Activated CD4-positive, alpha-beta T cell treated with anti-CD3 and anti-CD28 coated beads, Interleukin-2, amount 50 U/mL, for 4 hours (primary cell): ENCODE measurements at places on chromosomes 6 and 20.

DNA sequence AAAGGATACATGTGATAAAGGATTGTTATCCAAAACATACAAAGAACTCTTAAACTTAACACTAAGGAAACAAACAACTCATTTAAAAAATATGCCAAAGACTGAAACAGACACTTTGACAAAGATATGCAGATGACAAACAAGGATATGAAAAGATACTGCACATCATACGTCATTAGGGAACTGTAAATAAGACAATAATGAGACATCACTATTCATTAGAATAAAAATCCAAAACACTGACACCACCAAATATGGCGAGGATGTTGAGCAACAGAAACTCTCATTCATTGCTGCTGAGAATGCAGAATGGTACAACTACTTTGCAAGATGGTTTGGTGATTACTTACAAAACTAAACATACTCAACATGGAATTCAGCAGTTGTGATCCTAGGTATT lies 156.5 kb upstream of the FOXA2 start:
- no peak for DNase-seq

- no peak for DNase-seq
Observed at GRCh38 chr6:66230591-66230990, 523.6 kb upstream of the EYS start.

- DNase-seq, result no peak
Observed at GRCh38 chr20:40431611-40432010, 257.4 kb downstream of the MAFB start.

DNA sequence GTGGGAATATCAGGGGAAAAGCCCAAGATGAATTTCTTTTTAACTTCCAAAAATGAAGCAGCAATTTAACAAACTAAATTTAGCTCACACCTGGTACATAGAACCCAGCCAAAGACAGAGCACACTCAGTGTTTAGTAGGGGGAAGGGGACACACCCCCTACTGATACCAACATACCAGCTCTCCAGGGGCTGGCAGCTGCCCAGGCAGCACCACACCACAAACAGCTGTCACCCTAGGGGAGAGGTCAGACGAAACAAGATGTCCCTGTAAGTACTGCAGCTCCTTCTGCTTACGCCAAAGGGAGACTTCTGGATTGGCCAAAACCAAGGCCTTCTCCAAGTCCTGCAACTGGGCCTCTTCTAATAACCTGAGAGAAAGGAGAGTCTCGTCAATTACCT lies 26.0 kb downstream of the MDN1 start:
- DNase-seq, result no peak

- no peak for DNase-seq
Observed at GRCh38 chr6:151374036-151374683, 17.2 kb downstream of the ZBTB2 start.

DNA sequence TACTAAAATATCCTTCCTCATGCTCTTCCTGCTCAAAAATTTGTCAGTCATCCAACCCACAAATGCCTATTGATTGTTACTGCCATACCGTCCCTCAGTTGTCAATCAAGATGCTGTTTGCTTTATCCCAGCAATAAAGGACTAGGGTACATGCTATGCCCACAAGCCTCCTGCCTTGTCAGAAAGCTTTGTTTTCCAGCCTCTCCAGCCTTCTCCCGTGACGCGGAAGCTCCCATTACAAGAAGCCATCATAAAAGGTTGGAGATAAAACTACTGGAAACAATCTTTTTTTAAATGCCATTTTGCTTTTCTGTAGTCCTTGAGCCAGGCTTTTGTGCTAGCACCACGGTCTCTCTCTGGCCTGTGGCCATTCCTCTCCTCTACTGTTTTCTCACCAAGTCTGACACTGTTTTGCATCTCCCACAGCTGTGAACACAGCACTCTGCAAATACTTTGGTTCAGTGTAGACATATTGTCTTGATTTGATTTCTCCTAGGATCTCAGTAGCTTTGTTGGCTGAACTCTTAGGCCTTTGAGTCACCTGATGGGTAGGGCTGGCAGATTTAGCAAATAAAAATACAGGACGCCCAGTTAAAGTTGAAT lies 495.7 kb upstream of the JARID2 start:
- DNase-seq, result no peak

GRCh38 chr20:51347831-51348230 lies 194.7 kb downstream of the NFATC2 start:
- DNase-seq, result no peak

DNA sequence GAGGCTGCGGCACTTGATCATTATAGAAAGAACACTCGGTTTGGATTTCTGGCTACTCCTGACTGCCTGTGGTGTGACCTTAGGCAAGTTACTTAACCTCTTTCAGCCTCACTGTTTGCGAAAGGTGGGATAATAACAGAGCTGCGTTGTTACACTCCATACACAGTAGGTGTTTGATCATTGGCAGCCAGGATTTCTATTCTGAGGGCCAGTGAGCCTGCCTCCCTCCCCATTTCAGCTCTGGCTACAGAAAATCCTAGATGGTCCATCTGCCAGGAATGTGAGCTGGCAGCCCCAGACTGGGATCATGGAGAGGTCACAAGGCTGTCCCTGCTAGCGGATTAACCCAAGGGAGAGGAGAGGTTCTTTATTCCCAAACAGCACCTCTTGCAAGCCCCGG lies 2.7 kb downstream of the KCNB1 start:
- DNase-seq, result no peak

GRCh38 chr6:43627008-43627825 lies 1.8 kb downstream of the GTPBP2 start:
- no peak for DNase-seq

DNA sequence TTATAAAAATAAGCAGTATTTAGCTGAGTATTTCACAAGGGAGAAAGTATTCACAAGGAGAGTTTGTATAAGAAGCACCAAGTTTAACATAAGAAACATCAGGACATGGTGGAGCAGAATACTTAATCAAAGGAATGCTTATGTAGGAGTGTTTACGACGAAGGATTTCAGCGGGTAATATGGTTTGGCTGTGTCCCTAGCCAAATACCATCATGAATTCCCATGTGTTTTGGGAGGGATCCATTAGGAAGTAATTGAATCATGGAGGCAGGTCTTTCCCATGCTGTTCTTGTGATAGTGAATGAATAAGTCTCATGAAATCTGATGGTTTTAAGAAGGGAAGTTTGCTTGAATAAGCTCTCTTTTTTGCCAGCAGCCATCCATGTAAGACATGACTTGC lies 1099.1 kb upstream of the ADGRB3 start:
- no peak for DNase-seq

DNA sequence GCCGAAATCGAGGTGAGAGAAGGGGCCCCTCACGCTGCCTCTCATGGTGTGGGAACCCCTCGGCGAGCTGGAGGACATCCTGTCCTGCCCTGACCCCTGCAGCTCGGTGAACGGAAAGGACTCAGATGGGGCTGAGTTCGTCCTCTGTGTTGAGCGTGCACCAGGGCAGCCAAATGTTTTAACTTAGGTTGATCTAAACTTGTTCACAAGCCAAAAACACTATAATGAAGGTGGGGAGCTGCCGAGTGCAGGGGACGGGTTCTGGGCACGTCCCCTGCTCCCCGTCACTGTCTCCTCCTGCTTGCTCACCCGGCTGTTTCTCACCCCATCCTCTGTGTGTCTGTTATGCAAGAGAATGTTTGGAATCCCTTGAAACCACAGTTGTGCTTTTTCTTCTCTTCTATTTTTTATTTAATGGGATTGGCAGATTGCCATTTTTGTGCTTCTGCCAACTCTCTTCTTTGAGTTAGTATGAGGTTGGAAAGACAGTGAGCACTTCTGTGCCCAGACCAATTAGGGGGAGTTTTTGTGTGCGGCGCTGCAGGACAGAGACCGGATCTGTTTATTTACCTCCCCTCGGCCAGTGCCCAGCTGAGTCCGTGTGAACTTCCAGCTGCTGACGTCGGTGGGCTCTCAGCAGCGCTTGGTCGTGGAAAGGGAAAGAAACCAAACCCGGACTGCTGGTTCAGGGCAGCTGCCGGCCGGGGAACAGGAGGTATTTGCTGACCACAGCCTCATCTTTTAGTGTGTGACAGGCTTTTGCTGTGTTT lies 158.1 kb downstream of the DTNBP1 start:
- DNase-seq, result no peak

GRCh38 chr6:19327241-19327640 lies 509.9 kb upstream of the ID4 start:
- no peak for DNase-seq

DNA sequence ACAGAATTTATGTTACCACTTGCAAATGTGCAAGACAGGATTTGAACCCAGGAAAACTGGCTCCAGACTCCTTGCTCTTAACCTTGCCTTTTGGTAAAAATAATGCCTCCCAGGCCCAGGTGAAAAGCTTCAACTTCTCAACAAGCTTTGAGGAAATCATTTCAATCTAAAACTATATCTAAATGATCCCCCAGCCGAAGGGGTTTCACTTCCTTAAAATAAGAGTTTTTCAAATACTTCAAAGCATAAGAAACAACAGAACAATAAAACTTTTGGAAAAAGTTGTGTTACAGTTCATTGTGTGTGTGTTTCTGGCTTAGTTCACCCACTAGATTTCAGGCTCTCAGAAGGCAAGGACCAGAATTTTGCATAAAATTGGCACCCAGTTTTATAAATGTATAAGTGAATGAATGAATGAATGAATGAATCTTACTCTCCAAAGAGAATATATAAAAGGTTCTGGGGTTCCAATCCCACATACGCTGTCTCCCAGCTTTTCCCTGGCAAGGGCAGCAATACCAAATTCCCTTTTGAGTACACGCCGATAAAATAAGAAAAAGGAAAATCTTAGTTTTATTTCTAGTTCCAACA lies 5.4 kb downstream of the OR2H2 start:
- no peak for DNase-seq

DNA sequence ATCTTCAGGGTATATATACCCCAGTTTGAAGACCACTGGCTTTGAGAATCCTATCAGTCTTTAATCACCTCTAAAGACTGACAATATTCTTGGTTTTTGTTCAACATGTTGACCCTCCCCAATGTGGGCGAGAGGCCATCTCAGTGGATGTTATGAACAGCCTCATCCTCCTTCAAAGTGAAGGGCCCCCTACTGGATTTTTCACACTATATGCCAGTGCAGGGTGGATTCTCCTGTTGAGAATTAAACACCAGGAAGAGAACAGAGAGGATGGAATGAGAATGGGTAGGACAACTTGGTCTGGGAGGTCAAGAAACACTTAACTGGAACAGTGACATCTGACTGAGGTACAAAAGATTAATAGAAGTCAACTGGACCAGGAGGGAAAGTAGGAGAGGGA lies 327.1 kb downstream of the MAFB start:
- no peak for DNase-seq

GRCh38 chr6:21263531-21264287 lies 329.8 kb upstream of the SOX4 start:
- no peak for DNase-seq

GRCh38 chr6:35496841-35497570 lies at the start of gene TEAD3:
TSS of gene TEAD3 (minus strand) at chr6:35497079.
- peak; percentile 34 for DNase-seq

- DNase-seq, result no peak
Observed at GRCh38 chr6:155325700-155326516, 11.6 kb upstream of the TFB1M start.

DNA sequence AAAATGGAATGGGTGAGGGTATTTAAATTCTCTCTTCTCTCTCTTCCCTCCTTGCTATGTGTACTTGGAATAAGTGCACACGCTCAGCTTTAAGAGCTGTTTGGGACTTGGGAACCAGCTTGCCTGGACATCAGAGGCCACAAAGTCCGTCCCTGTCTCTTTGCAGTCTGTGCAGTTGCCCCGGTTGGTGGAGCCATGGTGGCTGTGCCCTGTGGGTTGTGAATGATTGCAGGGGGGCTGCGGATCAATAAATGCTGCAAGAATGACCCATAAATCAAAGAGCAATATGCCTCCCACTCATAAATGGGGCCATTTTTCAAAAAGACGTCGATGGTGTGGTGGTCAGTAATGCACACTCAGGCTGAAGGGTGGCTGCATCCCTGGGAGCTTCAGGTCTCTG lies 135.1 kb upstream of the CST7 start:
- no peak for DNase-seq

DNA sequence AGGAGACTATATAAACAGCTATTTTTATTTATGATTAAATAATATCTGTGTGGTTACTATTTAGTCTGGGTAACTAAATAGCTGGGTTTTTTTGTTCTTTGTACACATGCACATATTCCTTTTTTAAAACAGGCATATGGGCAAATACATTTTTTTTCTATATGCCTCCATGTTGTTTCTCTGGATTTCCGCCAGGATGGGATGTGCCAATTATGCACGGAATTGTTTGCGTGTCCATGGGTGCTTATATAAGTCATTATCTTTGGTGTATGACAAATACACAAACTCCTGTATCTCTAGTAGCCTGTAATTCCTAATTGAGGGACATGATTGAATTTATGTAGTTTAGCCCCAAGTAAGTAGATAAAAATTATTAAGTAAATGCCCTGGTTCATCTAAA lies 226.9 kb downstream of the BCKDHB start:
- no peak for DNase-seq

- no peak for DNase-seq
Observed at GRCh38 chr6:89013438-89013837, 50.0 kb upstream of the RNGTT start.

- DNase-seq, result no peak
Observed at GRCh38 chr6:74749211-74750147, 456.4 kb downstream of the COL12A1 start.

DNA sequence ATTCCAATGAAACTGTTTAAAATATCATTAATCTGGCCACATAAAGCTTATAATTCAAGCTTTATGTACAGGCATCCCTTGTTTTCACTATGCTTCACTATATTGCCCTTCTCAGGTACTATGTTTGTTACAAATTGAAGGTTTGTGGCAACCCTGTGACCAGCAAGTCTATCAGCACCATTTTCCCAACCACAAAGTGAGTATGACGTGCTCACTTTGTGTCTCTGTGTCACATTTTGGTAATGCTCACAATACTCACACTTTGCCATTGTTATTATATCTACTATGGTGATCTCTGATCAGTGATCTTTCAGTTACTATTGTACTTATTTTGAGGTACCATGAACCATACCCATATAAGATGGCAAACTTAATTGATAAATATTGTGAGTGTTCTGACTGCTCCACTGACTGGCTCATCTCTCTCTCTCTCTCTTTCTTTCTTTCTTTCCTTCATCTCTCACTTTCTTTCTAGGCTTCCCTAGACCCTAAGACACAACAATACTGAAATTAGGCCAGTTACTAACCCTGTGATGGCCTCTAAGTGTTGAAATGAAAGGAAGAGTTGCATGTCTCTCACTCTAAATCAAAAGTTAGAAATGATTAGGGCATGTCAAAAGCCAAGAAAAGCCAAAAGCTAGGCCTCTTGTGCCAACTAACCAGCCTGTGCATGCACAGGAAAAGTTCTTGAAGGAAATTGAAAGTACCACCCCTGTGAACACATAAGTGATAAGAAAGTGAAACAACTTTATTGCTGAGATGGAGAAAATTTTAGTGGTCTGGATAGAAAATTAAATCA lies 227.9 kb downstream of the BCAS1 start:
- DNase-seq, result no peak

GRCh38 chr20:57513199-57513598 lies 11.7 kb downstream of the CTCFL start:
- no peak for DNase-seq

DNA sequence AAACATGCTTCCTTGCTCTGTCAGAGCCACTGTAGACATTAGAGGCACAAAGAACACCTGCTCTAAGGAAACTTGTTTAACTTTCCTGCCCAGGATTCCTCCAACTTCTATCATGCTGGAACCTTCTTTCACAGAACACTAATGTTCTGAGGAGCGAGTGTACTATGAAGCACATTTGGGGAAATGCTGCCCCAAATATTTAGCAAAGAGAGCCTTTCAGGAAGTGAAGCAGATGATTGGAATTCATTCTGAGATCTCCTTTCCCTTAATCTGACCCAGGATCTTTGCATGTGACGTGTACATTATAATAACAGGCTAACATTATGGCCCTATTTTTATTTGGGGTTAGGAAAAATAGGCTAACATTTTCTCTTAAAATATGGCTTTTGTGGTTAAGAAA lies 21.0 kb upstream of the FYN start:
- DNase-seq, result no peak
